SIG-M5 (cell line): ENCODE measurements at places on chromosomes 4 and X.

DNA sequence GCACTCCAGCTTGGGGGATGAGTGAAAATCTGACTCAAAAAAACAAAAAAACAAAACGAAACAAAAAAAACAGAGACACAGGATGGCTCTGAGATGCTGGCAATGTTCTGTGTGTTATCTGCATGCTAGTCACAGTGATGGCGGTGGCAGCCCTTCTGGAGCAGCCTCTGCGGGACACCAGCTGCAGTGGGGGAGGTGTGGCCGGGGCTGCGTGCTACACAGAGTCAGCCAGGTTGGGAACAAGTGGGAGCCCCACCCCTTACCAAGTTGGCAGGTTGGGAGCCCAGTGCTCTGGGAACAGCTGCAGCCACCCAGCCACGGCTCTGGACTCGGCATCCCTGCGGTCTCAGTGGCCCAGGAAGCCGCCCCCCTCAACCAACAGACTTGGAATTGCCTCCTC, 206.5 kb upstream of the ZFP42 start:
- no peak for DNase-seq

DNA sequence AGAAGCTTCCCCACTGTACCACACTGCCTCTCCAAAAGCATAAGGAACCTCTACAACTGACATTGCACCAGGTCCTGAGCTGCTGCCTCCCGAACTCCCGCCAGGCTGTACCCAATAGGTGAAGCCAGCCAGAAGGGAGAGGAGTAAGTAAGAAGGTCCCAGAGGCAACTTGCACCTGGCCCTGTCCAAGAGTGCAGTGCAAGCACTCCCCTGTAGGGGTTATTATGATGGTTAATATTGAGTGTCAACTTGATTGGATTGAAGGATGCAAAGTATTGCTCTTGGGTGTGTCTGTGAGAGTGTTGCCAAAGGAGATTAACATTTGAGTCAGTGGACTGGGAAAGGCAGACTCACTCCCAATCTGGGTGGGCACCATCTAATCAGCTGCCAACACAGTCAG, 879.3 kb upstream of the SLIT2 start:
- no peak for DNase-seq

DNA sequence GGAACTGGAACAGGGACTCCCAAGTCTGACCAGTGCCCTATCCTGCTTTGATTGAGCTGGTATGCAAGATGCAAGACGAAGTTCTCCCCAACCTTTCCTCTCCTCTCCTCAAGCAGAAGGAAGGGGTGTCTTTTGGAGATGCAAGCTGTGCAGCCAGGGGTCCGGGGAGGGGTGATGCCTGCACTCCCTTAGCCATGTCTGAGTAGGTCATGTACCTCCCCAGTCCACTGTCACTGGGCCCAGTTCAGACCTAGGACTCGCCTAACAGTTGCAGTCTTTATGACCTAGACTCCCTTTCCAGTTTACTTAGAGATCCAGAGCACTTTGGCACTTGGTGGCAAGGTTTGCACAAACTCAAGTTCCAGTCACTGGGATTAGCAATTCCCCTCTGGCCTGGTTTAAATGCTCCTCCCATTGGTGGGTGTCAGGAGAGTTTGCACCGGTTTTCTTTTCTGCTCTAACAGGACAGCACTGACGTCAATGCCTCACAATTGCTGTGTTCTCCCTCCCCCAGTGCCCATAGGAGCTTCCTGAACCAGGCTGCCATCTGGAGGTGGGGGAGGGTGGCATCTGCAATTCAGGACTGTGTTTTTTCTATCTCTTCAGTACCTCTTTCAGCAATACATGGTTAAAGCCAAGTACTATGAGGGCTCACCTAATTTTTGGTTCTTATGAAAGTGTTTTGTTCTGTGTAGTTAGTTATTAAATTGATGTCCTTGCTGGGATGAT, 782.2 kb downstream of the ARAP2 start:
- no peak for DNase-seq

GRCh38 chr4:66091786-66092185, 421.5 kb upstream of the EPHA5 start:
- DNase-seq, result no peak

DNA sequence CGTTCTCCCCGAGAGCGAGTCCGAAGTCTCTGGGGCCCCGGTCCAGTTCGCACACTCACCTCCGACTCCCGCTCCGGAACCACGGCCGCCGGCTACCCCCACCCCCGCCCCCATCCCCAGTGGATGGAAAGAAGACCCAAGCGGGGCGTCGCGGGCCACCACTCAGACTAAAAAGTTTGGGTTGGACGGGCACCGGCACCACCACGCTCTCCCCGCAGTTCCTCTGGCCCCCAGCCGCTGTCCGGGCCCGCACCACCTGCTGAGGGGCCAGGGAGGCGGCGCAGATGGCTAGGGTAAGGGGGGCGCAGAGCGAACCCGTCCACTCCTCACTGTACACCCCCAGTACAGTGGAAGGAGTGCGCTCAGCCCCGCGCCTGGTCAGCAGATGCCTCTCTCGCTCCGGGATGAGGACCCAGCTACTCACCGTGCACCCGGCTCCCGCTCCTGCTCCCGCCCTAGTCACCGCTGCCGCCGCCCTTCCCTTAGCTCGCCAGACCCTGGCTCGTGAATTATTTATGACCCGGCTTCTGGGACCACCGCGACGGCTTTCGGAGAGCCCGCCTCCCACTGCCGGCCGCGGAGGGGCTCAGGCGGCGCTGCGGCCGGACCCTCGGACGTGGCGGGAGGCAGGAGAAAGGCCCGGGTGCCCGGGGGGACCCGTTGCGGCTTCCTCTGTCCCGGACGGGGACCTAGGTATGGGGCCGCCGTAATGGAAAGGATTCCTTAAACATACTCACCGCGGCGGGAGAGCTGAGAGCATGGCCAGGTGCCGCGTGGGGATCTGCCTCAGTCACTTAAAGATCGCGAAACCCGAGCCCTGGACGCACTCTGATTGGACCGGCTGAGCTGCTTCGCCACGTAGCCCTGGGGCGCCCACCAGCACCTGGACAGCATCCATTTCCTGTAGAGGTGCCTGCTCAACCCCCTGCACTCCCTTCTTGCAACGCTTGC, at the start of gene PROM1:
PROM1 (minus strand) TSS at position 783 of the 951 bp plus-strand sequence. CDS start 8,117 bp downstream, outside the sequence.
- no peak for DNase-seq

DNA sequence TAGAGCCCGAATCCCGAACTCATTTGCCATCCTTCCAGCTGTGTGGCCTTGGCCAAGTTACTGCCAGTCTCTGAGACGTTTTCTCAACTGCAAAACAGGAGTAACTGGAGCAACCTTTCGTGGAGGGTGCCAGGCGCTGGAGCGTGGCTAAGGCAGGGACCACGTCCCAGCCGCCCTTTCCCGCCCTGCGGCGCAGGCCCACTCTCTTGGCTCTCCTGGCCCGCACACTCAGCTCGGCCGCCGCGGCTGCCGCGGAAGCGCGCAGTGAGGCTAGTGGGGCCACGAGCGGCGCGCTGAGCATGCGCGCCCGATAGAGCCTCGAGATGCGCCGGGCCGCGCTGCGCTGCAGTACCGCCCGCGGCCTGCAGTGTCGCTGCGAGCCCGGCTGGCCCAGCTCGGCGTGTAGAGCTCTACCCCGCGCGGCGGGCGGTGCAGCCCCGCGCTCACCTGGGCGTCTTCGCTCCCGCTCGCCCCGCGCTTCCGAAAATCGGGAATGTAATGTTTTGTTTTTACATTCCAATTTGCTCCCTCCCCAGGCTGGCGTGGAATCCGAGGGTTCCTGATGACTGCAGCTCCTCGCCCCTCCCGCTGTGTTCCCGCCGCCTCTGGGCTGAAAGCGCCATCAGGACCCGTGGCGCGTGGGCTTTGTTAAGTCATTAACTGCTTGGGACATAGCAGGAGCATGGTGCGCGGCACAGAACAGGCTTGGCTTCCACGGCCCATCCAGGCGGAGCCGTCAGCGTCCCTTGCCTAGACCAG, 4.0 kb upstream of the ZNF518B start:
- DNase-seq, result no peak

DNA sequence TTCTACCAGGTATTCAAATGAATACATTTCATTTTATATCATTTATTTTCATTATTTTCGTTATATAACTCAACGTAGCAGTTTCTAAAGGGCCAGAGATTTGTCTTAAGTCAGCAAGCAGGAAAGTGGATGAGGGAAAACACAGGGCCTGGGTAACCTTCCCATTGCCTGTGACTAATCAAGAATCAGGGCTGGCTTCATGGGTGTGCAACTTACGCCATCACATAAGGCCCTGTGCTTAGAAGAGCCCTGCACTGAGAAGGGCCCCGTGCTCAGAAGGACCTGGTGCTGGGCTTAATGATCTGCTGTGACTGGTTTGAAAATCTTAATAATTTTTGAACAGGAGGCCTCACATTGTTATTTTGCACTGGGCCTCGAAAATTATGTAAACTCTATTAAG, 65.4 kb upstream of the FAM9C start:
- DNase-seq, result no peak

DNA sequence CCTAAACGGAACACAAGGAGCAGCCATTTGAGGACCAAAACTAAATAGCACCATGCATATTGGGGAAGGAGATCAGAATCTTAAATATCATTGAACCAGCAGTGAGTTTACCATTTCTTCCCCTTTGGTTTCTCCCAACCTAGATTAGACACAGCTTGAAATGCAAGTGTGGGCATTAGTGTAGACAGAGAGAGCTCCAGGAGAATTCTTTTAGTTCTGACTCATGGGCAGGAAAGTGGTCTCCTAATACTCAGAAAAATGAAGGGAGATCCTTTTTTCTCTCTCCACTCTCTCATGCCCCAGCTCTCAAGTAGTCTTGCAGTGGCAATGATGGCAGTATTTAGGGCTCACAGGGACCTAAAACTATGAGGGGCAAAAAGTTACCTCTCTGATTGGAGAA, 567.9 kb downstream of the INPP4B start:
- no peak for DNase-seq

GRCh38 chr4:2036866-2037265, 22.3 kb upstream of the NAT8L start:
- no peak for DNase-seq

GRCh38 chrX:53031380-53031779, 17.2 kb upstream of the GPR173 start:
- no peak for DNase-seq

DNA sequence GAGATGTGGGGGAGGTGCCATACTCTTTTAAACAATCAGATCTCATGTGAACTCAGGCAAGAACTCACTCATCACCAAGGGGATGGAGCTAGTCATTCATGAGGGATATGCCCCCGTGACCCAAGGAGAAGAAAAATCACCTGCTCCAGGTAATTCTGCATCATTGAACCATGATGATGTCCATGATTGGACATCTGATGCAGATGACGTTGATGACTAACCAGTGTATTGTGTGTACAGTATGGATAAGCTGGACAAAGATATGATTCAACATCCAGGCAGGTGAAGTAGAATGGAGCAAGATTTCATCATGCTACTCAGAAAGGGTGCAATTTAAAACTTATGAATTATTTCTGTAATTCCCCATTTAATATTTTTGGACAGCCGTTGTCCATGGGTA, 286.4 kb upstream of the SMIM31 start:
- DNase-seq, result no peak

GRCh38 chr4:144280688-144281087, 140.2 kb upstream of the GYPA start:
- no peak for DNase-seq

DNA sequence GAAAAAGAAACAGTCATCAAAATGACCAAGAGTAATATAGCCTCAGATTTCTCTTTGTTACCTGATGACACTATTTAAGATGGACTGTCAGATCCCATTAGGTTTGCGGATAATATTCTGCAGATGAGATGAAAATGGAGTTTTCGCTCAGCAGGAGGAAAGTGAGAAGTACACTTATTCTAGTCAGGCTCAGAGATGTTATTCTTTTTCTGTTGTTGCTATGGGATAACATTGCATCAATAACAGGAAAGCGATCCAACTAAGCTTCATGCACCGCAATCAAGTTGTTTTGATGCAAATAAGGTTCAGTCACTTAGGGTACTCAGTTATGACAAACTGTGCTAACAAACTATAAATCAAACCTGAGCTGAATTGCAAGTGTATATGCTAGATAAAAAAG, 415.0 kb downstream of the CCSER1 start:
- no peak for DNase-seq

DNA sequence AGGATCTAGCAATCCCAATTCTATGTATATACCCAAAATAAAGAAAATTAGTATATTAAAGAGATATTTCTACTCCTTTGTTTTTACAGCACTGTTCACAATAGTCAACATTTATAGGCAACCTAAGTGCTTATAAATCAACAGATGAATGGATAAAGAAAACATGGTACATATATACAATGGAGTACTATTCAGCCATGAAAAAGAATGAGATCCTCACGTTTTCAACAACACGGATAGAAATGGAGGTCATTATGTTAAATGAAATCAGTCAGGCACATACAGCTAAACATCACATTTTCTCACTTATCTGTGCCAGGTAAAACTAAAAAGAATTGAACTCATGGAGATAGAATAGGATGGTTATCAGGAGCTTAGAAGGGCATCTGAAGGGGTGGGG, 45.6 kb upstream of the PABPC5 start:
- no peak for DNase-seq

DNA sequence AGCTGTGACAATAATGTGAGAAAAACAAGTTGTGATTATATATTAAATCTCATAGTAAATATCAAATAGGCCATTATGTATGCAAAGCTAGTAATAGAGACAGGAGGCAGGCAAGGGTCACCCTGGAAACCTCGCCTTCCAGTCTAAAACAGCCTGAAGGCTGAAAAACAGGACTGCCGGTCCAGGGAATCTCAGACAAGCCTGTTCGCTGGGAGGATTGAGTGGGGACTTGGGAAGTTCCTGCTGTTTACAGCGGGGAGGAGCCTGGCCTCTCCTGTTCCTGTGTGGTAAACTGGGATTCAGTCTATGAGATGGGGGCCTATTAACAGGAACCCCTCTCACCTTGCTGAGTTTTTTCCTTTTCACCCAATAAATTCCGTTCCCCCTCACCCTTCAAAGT, 2317.3 kb downstream of the PCDH7 start:
- no peak for DNase-seq

DNA sequence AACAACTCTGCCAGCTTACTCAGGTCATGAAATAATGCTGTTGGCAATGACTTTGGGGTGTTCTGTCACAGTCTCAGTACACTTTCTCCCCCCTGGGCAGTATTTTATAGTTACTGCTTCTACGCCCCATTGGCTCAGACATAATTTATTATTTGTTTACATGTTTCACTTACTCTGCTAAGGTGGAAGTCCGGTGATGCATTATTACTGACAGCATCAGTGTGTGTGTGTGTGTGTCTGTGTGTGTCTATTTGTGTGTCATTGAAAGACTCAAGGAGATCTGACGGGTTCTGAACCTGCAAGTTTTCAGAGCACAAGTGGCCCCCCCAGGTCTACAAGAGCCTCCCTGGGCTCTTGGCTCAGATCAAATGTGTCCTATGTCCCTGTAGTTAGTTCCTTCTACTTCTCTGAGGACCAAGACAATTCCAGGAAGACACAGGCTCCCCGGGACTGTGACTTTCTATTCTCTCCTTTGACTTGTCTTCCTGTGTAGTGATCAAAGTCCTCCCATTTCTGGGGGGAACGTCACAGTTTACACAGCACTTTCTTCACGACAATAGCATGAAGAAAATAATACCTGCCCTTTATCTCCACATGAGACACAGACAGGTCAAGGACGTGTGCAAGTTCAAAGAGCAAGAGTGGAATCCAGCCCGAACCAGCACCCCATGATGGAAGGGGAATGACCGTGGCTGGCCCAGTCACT, 283.7 kb upstream of the GATB start:
- DNase-seq, result no peak
